T-cell (primary cell): ENCODE measurements at places on chromosomes 4 and X. TPM values are rescaled to one million over a fixed set of nuclear protein-coding genes. Genes with fewer than 3 reads are reported as not detected.

The SSX2 gene
- not detected for total RNA-seq

- H3K27ac ChIP-seq, result no peak overlapping the region
- no peaks in the 10 kb centered on the region for H3K36me3 ChIP-seq
- no peaks in the 10 kb centered on the region for H3K27me3 ChIP-seq
- no peak overlapping the region for H3K4me3 ChIP-seq
Observed at GRCh38 chr4:107692202-107692601, 27.8 kb downstream of the PAPSS1 start.

- no peak overlapping the region for H3K27ac ChIP-seq
- no peaks in the 10 kb centered on the region for H3K4me1 ChIP-seq
- no peak for DNase-seq
- no peaks in the 10 kb centered on the region for H3K36me3 ChIP-seq
- no peaks in the 10 kb centered on the region for H3K27me3 ChIP-seq
Observed at GRCh38 chr4:158999849-159000248, 103.0 kb upstream of the RAPGEF2 start.

DNA sequence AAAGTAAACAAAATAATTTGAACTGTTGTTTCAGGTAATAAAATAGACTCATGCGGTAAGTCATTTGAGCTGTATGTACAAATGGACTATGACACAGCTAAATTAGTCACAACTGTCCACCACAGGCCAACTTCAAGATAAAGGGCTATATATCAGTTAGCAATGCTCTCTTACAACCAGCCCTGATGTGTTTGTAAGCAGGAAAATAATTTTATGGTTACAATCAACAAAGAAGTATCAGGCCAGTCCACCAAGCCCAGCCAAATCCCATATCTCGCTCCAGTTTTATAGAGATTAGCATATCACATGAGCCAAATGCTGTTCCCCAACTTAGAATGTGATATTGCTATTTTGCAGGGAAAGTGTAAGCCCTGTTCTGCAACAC is 511 bp upstream of the DUSP21 start:
- H3K4me3 ChIP-seq, result no peak overlapping the region
- no peaks in the 10 kb centered on the region for H3K4me1 ChIP-seq
- DNase-seq, result no peak
- no peaks in the 10 kb centered on the region for H3K27me3 ChIP-seq
- no peaks in the 10 kb centered on the region for H3K36me3 ChIP-seq

- no peaks in the 10 kb centered on the region for H3K4me1 ChIP-seq
- no peak overlapping the region for H3K4me3 ChIP-seq
- no peak overlapping the region for H3K27ac ChIP-seq
- no peak for DNase-seq
- H3K36me3 ChIP-seq, result no peaks in the 10 kb centered on the region
Observed at GRCh38 chr4:145041378-145041777, 56.6 kb downstream of the ANAPC10 start.
